SHP77 (cell line): ENCODE measurements at places on chromosomes 7 and 10.

- DNase-seq: peak; percentile 65
Measured at GRCh38 chr7:37901236-37901827, 15.3 kb downstream of the SFRP4 start.

DNA sequence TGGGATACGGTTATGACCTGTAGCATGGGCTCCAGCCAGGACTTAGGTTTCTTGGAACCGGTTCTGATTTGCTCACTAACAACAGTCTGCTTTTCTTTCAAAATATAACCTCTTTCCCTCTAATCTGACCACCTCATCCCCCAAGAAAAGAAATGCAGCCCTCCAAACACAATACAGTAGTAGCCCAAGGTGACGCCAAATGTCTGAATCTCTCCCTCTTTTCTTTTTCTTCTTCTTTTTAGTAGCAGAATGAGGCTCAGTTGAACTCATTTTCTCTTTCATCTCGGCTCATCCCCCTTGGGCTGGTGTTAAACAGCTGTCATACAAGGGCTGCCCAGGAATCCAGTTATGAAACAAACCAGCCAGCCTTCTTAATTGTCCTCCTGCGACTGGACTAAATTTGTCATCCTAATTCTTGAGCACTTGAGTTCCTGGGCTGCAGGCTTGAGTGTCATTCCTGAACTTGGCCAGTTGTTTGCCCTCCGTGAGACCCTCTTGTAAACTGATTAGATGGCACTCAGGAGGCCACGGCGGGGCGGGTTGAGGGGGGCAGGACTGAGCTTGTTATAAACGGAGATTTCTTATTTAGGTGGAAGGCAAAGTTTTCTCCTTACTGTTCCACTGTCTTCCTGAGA is 94.8 kb downstream of the SORCS3 start:
- DNase-seq: no peak

DNA sequence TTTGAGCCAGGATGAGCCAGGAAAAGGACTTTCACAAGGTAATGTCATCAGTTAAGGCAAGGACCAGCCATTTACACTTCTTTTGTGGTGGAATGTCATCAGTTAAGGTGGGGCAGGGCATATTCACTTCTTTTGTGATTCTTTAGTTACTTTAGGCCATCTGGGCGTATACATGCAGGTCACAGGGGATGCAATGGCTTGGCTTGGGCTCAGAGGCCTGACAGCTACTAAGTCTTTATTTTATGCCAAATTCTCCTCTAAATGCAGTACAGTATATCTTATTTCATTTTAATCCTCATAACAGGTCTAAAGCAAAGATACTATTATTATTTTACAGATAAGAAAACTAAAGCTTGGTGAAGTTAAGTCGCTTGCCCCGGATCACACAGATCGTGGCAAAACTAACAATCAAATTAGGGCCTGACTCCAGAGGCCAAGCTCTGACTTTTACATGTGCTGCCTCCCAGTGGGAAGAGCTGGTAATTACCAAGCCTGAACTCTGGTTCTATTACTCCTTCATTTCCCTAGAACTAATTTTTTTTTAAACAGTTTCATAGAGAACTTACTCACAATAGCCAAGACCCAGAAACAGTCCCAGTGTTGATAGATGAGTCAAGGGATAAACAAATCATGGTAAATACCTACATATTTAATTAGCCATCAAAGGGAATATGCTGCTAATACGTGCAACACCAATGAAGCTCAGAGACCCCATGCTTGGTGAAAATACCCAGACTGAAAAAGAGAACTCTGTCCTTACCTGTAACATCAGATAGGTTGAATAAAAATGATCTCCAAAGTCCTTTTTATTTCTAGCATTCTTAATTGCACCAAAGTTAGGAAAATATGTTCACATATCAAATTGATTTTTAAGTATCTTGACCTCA is 35.4 kb downstream of the C7orf25 start:
- peak; percentile 74 for DNase-seq

- DNase-seq: no peak
Measured at GRCh38 chr10:69649786-69650550, 19.9 kb downstream of the FAM241B start.

- DNase-seq: no peak
Measured at GRCh38 chr10:47039562-47039913, 128.3 kb downstream of the PTPN20 start.

DNA sequence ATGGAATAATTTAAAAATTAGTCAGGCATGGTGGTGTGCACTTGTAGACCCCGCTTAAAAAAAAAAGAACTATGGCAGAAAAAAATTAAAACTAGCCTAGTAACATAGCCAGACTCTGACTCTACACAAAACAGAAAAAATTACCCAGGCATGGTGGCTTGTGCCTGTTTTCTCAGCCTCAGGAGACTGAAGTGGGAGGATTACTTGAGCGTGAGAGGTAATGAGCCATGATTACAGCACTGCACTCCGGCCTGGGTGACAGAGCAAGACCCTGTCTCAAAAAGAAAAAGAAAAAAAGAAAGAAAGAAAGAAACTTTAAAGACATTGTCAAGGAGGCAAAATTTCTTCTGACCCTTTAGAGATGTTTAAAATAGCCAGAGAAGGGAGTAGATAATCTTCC is 109.0 kb upstream of the TMEM106B start:
- DNase-seq: no peak

- no peak for DNase-seq
Measured at GRCh38 chr10:124677293-124677699, 66.9 kb downstream of the FAM53B start.

GRCh38 chr10:67969875-67970274 is 85.4 kb downstream of the SIRT1 start:
- DNase-seq: no peak

DNA sequence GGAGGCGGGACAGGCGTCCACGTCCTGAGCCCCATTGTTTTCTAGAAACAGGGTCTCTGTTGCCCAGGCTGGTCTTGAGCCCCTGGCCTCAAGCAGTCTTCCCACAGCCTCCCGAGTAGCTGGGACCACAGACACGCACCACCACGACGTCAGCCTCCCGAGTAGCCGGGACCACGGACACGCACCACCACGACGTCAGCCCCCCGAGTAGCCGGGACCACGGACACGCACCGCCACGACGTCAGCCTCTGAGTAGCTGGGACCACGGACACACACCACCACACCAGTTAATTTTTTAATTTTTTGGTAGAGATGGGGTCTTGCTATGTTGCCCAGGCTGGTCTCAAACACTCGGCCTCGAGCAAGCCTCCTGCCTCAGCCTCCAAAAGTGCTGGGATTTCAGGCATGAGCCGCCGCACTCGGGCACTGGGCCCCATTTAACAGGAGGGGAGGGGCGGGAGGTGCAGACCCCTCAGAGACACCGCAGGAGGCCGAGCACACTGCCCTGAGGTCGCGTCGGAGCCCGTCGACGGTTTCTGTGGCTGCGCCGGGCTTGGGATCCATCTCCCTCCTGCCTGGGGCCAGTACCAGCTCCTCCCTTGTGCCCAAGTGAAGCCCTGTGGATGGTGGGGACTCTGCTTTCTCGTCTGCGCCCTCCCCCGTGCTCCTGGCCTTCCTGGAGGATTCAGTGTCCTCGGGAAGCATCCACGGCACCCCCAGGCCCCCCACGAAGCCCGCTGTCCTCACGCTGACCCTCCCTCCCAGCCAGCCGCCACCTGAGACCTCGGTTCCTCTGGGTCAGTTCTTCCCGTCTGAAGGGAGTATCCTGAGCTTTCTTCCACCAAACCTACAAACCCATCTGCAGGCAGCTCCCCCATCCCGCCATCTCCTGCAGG is 13.0 kb downstream of the FAM20C start:
- DNase-seq: no peak

DNA sequence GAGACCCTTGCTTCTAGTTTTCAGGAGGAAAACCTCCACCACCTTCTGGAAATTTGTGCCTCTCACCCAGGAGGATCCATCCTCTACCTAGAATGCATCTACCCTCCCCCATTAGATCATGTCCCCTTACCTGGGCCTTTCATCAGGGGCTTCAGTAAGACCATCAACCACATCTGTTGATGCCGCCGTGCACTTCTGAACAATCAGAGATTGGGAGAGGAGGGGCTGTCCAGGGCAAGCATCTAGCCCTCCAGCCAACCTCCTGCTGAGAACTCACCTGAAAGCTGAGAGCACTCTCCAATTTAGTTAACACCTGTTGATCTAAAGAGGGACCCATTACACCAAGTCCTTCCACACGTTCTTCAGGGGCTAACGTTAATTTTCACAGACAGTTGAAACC is 57.6 kb upstream of the PIK3CG start:
- no peak for DNase-seq

DNA sequence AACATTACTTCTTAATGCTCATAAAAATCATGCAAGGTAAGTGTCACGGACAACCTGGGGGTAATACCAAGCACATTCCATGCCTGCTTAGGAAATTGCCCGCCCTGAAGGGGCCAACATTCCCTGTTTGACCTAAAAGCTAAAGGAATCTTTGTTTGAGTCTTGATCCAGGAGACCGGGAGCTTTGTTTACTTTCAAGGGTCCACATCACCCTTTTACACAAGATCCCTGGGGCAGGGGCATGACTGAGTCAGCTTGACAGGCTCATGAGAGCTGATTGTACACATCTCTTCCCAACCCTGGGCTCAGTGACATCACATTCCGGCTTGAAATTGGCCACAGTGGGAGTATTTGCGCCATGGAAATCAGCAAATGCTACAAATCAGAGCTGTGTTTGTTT is 248.1 kb upstream of the HABP2 start:
- no peak for DNase-seq

DNA sequence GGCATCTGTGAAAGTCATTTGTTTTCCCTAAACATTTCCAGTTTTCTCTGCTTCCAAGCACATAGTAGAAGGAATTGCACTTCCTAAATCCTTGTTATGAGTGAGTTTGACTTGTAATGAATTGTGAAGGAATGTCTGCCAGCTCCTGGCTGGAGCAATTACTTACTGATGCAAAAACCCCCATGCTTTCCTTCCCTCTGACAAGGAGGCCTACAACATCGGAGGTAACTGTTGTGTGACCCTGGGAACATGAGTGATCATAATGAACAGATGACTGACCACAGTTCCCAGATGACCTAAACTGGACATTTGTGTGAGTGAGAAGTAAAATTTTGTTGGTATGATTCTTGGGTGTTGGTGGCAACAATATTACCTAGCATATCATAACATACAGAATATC is 21.4 kb upstream of the CPVL start:
- DNase-seq: no peak

DNA sequence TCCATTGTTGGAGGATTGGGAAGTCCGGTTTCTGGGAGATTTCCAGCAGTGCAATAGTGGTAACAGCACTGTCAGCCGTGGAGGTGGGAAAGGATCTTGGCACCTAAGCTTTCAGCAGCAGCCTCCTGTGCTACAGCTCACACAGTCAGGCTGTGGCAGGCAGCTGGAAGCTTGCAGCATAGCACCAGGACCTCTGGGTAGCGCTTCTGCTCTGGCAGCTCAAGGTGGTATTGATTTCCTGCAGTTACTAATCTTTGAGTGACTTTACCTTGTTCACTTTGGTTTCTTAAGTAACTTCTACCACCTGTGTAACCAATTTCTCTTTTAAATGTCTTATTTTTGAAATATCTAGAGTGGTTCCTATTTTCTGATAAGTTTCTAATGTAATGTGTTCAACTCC is 130.5 kb downstream of the LHFPL3 start:
- no peak for DNase-seq

- no peak for DNase-seq
Measured at GRCh38 chr10:34305189-34305588, 509.9 kb downstream of the PARD3 start.

DNA sequence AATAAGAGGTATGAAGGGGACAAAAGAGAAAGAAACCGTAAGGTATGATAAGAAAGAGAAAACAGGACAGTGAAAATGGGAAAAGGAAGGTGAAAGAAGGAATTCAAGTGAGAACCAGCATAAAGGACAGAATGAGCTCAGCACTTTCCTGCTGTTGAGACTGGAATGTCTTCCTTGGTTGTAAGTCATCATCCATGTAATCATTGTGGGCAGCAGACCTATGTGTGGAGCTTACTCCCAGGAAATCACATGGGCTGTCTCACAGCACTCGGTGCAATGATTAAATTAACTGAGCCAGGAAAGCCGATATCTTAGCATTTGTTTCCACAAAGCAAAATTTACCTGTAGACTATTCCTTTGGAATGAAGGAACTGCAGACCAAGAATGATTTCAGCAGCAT is 118.1 kb downstream of the PRKCQ start:
- no peak for DNase-seq

DNA sequence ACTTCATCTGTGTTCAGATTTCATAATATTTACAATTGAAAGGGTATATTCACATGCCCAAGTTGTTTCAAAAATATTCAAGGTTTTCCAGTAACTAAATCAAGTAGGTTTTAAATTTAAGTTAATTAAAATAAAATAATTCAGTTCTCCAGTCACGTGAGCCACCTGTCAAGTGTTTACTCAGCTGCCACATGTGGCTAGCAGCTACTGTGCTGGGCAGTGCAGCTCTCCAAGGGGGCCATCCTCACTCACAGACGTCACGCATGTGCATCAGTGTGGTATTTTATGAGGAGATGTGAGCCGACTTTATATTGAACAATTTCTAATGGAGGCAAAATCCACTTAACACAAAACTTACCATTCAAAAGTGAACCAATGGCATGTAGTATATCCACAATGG is 69.7 kb upstream of the CAMK2B start:
- DNase-seq: peak; percentile 91

- no peak for DNase-seq
Measured at GRCh38 chr10:105844676-105845570, 1203.8 kb downstream of the SORCS3 start.

- no peak for DNase-seq
Measured at GRCh38 chr10:133365461-133366129, 7.6 kb downstream of the ECHS1 start.

DNA sequence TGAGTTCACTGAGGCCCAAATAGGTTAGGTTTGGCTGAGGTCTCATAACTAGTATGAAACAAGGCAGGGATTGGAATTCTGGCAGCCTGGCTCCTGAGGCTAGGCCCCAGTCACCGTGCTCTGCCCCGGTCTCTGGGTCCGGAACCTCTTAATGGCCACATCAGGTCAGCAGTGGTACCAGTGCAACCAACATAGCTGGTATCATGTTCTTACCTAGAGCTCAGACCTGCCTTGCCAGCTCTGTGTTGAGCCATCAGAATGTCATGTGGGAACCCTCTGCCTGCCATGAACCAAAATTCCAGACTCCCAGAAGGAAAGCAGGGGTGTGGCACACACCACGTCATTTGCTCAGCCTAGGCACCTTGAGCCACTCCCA is 56.5 kb downstream of the ZNF467 start:
- no peak for DNase-seq

DNA sequence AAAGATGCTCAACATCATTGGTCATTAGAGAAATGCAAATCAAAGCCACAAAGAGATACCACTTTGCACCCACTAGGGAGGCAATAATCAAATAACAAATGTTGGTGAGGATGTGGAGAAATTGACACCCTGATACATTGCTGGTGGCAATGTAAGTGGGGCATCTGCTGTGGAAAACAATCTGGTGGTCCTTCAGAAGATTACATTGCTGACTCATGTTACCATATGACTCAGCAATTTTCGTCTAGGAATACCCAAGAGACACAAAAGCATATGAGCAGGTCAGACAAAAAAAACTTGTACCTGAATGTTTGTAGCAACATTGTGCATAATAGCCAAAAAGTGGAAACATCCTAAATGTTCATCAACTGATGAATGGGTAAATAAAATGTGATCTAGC is 4.9 kb upstream of the CLDN3 start:
- peak; percentile 7 for DNase-seq

GRCh38 chr10:132096223-132096622 is 30.5 kb downstream of the JAKMIP3 start:
- DNase-seq: no peak

- DNase-seq: no peak
Measured at GRCh38 chr7:149458235-149458634, 2.6 kb downstream of the ZNF777 start.
